Ascending aorta (tissue), 2 donors: ENCODE measurements at places on chromosomes 11 and 22.

- H3K36me3 ChIP-seq: peaks cover 2% of the 10 kb centered on the region
- H3K4me3 ChIP-seq: no peak overlapping the region
- no peak overlapping the region for H3K27ac ChIP-seq
- H3K4me1 ChIP-seq: no peaks in the 10 kb centered on the region
- H3K27me3 ChIP-seq: no peaks in the 10 kb centered on the region
Measured at GRCh38 chr11:108199446-108200321, 22.8 kb downstream of the NPAT start.

DNA sequence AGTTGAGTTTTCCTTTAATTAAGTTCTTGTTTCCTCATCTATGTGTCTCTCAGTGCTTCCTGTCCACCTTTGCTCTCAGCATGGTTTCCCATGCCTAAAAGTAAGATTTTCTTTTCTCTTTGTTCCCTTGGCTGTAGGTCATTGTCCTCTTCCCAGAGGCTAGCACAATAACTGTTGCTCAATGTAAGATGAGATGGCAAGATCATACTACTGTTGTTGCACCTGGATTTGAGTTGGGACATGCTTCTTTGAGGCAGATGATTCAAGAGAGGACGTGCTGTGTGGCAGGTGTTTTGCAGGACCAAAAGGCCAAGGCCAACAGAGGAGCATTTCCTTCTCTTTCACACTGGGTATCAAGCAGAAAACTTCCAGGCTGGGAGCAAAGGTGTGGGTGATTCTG is 11.3 kb upstream of the NELL1 start:
- H3K36me3 ChIP-seq: no peaks in the 10 kb centered on the region
- H3K4me3 ChIP-seq: no peak overlapping the region
- no peak overlapping the region for H3K27ac ChIP-seq
- H3K27me3 ChIP-seq: no peaks in the 10 kb centered on the region
- H3K4me1 ChIP-seq: no peaks in the 10 kb centered on the region
- no peak for DNase-seq

- H3K4me1 ChIP-seq: no peaks in the 10 kb centered on the region
- H3K36me3 ChIP-seq: no peaks in the 10 kb centered on the region
- no peak overlapping the region for H3K4me3 ChIP-seq
- DNase-seq: no peak
Measured at GRCh38 chr11:112267188-112267591, 6.5 kb upstream of the PLET1 start.

DNA sequence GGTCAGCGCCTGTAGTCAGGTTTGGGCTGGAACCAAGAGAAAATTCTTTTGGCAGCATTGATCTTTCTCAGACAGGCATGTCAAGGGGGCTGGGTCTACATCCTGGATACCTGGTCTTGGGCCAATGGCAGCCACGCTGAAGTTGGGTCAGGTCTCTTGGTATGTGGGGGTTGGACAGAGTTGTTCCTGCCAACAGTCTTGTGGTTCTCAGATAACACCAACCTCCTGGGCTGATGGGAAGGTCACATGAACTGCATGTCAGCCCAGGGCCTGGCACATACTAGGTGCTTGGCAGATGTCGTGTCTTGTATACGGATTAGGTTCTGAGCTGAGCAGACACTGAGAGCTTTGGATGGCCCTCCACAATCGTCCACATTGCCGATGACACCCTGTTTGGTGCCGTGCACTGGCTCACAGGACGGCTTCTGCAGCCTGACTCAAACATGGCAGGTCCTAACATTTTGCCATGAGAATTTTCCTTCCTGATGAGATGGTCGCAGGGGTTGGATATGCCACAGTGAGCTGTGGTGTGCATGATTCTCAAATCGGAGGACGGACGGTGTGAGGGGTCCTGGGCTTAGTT is 42.0 kb downstream of the FBLN1 start:
- peak overlapping the region; percentile 65 for H3K27ac ChIP-seq

DNA sequence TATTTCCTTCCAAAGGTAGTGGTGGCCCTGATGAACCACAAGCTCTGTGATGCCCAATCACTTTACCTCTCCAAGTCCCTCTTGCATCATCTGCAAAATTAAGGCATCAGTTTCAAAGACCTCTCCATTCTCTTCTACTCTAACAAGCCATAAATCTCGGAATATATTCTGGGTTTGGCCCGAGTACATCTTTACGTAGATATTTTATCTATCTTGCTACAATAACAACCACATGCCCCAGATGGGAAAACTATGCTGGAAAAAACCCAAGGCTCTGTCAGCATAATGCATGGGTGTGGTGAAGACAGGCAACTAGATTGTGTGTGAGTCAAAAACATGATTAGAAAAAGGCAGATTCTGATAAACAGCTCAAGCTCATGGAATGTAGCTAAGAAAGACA is 228.2 kb upstream of the BLID start:
- no peaks in the 10 kb centered on the region for H3K27me3 ChIP-seq
- peaks cover 31% of the 10 kb centered on the region for H3K4me1 ChIP-seq
